ENCODE measurements at places on chromosomes 2 and 18.

DNA sequence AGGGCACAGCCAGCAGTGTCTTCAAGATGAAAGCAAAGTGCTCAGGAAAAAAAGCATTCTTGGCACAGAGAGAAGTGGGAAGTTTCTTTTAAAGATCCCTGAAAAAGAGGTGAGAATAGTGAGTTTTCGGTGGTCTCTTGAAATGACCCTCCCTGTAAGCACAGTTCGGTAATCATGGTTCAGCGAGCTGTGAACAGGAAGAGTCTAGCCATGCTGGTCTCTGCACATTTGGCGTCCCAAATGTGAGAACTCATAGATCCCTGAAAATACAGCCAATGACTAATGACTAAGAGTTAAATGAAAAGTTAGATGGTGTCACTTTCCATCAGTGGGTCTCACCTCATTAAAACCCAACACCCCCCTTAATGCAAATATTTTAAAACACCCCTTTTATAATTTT is 3.4 kb downstream of the IL1R1 start:
- DNase-seq, result no peak

DNA sequence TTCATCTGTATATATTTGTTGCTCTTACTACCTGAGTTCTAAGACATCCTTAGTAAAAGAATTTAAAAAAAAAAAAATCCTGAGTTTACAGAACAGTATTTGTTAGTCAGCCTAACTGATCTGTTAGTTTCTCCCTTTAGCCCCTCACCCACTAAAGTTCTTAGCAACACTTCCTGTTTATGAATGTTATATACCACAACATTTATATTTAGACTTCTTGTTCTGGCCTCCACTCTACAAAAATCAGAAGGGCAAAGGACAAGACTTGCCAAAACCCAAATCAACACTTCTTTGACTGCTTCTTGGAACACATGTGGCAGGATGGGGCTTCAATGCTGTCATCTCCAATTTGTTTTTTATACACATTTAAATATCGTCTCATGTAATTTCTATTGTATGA is 71.1 kb downstream of the MGAT5 start:
- DNase-seq, result no peak

- no peak for DNase-seq
These were observed 80.7 kb upstream of the OSR1 start for GRCh38 chr2:19439081-19439480.

GRCh38 chr2:3094999-3095958 is 282.3 kb downstream of the EIPR1 start:
- no peak for DNase-seq

GRCh38 chr2:77046339-77046738 is 475.8 kb downstream of the LRRTM4 start:
- DNase-seq, result no peak

- no peak for DNase-seq
These were observed 29.6 kb downstream of the M1AP start for GRCh38 chr2:74618410-74619083.

All from NCI-H2029 (cell line).